ENCODE measurements at places on chromosomes 5 and 9.

DNA sequence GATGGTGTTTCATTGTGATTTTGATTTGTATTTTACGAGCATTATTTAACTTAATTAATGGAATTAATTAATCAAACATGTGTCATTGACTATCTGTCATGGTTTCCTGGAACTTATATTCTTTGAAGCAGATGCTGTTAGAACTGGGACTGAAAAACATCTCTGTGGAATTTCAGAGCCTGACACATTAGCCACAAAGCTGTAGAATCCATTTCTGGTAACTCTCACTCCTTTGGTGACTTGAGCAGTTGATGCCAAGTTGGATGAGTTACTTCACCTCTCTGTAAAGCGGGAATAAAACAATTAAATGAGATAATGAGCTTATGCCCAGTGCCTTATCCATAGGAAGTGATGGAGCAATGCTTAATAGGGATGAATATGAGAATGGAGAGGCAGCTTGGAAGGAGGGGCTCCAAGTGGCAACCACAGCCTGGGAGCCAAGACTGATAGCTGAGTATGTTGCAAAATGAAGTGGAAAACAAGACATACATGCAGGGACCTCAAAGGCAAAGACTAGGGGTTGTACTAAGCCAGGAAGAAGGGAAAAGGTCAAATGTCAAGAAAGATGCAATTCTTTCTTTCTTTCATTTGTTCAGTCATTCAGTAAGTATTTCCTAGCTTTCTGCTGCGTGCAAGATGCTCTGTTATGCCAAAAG, 23.1 kb upstream of the ADRA1B start:
- DNase-seq: no peak

GRCh38 chr5:149363358-149363757, 5.5 kb downstream of the PCYOX1L start:
- no peak for DNase-seq

DNA sequence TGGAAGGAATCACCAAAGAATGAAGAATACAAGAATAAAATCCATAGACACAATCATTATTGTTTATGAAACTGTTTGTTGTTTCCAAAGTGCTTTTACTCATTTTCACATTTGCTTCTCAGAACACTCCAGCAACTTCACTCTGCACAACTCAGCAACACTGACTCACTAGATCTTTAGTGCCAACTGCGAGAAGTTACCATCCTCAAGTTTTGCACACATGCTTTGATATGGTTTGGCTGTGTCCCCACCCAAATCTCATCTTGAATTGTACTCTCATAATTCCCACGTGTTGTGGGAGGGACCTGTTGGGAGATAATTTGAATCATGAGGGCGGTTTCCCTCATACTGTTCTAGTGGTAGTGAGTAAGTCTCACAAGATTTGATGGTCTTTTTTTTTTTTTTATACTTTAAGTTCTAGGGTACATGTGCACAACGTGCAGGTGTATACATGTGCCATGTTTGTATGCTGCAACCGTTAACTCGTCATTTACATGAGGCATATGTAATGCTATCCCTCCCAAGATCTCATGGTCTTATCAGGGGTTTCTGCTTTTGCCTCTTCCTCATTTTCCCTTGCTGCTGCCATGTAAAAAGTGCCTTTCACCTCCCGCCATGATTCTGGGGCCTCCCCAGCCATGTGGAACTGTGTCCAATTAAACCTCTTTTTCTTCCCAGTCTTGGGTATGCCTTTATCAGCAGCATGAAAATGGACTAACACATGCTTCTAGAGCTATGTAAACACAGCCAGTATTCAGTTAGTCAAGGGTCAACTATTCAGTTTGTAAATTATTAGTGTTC, 36.9 kb downstream of the CLINT1 start:
- DNase-seq: no peak

DNA sequence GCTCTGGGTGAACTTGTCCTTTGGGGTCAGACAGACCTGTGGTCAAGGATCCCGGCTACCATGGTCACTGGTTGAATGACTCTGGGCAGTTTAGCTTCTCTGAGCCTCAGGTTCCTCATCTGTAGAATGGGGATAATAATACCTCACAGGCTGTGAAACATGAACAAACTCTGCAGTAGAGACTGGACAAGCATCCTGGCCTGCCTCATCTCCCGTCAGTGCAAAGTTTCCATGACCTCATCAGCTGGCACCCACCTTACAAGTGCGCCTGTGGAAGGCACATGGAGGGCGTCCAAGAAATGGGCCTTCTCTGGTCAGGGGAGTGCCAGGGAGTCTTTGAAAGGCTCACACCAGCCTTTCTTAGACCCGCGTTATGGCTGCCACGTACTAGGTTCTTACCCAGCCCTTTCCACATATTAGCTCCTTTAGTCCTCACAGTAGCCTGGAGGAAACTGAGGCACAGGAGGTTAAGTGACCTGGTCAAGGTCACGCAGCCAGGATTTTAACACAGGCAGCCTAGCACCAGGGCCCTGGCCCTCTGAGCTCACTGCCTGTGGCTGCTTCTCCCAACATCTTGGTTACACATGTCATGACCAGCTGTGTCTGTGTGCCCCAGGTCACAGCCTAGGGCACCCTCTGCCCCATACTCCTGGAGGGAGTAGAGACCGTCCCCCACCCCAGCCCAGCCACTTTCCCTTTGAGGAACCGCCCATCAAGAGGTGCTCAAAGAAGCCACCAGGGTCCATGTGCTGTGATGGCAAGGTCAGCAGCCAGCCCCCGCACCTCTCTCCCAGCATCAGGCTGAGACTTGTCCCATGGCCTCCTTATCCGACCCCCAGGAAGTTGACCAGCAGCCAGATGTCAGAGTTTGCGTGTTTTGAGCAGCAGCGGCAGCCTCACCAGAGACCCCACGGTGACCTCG, 39.4 kb upstream of the RPL26L1 start:
- no peak for DNase-seq

DNA sequence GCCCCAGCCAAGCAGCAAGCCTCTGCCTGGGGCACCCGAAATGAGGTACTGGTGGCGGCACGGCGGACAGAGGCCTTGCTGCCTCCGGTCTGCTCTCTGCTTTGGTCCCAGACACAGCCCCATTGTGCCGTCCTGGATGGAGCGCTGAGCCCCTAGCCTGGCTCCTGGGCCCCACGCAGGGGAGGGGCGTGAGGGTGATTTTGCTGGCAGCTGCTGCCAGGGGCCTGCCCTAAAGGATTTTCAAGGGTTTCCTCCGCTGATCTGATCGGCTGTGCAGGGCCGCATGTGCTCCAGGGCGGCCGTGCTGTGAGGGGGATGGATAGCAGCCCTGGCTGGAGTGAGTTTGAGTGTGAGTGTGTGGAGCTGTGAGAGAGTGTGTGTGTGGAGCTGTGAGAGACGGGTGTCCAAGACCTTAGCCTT, 1.3 kb downstream of the GPSM1 start:
- DNase-seq: peak; percentile 82

DNA sequence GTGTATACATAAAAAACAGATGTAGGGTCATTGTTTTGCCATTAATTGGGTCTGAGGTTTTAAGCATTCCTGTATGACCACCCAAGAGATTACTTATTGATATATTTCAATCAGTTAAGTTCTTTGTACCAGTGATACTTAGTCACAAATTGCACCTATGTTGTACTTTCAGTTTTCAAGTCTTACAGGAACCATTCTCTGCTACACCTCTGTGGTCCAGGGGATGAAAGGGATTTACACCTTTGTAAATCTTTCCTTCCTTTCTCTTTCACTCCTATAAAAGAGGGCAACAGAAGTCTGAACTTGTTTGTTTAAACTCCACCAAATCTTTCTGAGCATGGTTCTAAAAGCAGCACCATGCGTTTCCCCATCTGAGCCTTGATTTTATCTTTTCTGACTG, 86.1 kb downstream of the DEPDC1B start:
- DNase-seq: no peak

- no peak for DNase-seq
Measured at GRCh38 chr5:126805063-126805462, 28.1 kb downstream of the LMNB1 start.

- DNase-seq: no peak
Measured at GRCh38 chr5:37721447-37721871, 118.4 kb downstream of the GDNF start.

DNA sequence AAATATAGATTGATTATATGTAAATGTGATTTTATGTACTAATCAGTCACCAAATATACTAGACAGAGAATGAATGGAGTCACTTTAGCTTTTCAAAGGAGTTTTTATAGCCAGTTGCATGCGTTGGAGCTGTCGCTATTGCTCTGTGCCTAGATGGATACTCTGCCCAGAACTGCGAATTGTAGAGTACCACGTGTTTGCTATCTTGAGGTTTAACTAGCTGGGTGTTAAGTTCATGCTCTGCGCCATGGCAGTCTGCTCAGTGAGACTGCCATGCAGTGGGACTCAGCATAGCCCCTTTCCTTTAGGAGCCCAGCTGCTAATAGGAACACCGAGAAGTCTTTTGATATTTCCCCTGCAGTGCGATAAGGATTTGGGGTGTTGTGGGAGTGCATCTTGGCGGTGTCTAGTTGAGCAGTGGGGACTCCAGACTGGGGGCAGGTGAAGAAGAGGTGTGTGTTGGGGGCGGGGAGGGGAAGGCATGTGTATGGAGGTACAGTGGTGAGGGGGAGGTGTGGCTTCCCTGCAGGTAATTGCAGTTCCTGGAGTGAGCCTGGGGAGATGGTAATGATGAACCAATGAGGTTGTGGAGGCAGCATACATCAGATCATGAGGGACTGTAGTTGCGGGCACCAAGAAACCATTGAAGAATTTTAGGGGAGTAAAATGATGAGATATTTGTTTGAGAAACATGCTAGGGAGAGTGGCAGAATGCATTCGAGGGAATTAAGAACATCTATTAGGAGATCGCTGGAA, 118.9 kb downstream of the TRIO start:
- DNase-seq: no peak

GRCh38 chr9:78562021-78562420, 265.1 kb downstream of the PSAT1 start:
- no peak for DNase-seq

DNA sequence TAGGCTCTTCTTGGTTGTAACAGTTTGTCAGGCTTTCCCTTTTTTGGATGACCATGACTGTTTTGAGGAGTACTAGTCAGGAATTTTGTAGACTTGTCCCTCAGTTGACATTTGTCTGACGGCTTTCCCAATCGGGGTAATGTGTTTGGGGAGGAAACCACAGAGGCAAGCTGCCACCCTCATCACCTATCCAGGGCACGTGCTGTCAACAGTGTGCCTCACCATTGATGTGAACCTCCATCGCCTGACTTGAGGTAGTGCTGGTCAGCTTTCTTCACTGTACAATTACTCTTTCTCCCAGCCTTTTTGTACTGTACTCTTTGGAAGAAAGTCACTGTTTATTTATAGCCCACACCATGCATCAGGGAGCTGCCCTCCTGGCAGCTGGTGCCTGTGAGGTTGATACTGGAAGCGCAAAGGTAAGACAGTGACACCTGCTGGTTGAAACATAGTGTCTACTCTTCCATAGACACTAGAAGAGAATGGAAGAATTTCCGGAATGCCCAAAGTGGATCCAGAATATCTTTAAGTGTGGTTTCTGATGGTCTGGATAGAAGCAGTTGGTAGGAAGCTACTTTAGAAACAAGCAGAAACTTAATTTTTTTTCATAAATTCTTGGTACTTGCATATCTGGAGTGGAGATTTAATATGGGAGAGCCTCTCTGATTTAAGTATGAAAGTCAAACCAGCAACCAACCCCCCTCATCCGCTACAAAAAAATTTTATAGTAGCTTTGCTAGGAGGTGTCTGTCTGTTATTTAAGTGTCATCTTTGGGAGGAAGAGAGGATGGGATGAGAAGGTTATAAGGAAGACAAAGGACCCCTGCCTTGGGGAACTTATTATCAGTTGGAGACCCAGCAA, 69.3 kb downstream of the SNX30 start:
- DNase-seq: peak; percentile 63

- DNase-seq: no peak
Measured at GRCh38 chr5:173771121-173771724, 116.9 kb upstream of the CPEB4 start.

GRCh38 chr5:174490728-174491127, 233.7 kb upstream of the MSX2 start:
- no peak for DNase-seq

- DNase-seq: no peak
Measured at GRCh38 chr9:4417578-4418325, 72.5 kb upstream of the SLC1A1 start.

GRCh38 chr9:24258626-24259025, 287.1 kb downstream of the IZUMO3 start:
- no peak for DNase-seq

- DNase-seq: no peak
Measured at GRCh38 chr5:137791799-137792198, 37.6 kb upstream of the HNRNPA0 start.

- no peak for DNase-seq
Measured at GRCh38 chr9:16652582-16652981, 217.9 kb downstream of the BNC2 start.

DNA sequence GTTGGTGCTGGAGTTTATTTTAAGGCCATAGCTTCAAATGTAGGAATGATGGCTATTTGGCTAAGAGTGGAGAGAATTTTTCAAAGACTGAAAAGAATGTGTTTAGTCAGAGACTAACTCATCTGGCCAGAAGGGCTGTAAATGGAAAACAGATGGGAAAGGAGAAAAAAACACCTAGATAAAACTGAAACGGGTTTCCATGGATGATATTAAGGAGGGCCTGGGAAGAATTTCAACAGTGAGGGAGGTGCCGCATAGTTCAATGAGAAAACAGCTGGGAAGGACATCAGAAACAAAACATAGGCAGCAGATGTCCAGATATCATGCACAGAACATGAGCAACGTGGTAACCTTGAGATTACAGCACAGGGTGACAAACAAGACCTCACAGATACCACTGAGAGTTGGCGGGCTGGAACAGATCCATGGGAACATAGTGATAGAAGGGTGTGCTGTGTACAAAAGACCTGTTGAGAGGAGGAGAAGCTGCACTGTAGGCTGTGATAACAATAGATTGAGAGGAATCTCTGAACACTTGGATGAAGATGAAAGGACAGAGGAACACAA, 31.2 kb upstream of the RAD23B start:
- peak; percentile 73 for DNase-seq

GRCh38 chr9:74942801-74943200, 9.9 kb downstream of the C9orf40 start:
- DNase-seq: no peak

- no peak for DNase-seq
Measured at GRCh38 chr5:57575839-57576238, 93.2 kb upstream of the ACTBL2 start.

Measured in right hindlimb (tissue), 1 donor.